Hematopoietic multipotent progenitor cell (in vitro differentiated cells): ENCODE measurements at places on chromosomes 13 and 19.

GRCh38 chr19:6324757-6325156 is 8.7 kb downstream of the ACER1 start:
- DNase-seq = no peak

- DNase-seq = no peak
Observed at GRCh38 chr19:6828698-6829633, 56.5 kb downstream of the VAV1 start.

DNA sequence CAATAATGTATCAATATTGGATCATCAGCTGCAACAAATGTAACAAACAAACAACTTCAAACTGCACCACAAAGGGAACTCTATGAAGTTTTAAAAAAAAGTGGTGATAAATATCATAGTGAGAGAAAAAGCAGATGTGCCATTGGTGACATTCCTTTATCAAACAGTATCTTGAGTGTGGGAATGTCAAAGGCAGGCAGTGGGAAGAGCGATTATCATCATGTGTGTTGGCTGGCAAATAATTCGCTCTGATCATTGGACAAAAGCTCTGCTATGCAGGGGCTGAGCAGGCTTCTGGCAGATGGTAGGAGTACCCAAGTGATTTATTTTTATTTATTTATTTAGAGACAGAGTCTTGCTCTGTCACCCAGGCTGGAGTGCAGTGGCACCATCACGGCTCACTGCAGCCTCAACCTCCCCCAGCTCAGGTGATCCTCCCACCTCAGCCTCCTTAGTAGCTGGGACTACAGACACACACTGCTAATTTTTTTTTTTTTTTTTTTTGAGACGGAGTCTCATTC is 55.9 kb upstream of the RANBP3 start:
- no peak for DNase-seq

DNA sequence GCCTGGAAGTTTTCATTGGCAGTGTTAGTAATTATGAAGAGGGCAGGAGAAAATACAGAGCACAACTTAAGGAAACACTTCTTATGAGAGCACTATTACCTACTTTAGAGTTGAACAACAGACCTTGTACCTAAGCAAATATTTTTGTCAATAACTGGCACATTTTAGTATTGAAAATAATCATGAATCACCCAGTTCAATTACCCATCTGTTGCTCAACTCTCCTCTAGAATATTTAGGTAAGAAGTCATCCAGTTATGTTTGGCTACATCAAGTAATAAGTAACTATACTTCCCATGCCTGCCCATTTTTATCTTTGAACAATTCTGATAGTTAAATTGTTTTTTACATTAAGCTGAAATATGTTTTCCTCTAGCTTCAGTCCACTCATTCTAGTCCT is 893.4 kb downstream of the DIAPH3 start:
- no peak for DNase-seq

DNA sequence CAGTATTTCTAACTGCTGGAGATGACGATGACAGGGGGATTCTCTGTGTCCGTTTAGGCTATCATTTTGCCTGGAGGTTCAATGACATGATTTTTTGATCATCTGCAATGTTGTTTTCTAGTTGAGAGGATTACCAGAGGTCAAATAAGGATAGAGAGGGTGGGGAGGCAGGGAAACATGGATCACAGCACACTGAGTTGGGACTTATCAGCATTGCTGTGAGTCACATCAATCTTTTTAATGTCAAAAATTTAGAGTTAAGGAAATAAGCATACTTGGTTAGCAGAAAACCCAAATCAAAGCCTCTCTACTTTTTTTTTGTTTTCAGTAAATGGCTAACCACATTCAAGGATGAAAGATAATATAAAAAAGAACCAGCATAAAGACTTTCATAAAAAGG is 43.0 kb upstream of the CSNK1A1L start:
- no peak for DNase-seq

DNA sequence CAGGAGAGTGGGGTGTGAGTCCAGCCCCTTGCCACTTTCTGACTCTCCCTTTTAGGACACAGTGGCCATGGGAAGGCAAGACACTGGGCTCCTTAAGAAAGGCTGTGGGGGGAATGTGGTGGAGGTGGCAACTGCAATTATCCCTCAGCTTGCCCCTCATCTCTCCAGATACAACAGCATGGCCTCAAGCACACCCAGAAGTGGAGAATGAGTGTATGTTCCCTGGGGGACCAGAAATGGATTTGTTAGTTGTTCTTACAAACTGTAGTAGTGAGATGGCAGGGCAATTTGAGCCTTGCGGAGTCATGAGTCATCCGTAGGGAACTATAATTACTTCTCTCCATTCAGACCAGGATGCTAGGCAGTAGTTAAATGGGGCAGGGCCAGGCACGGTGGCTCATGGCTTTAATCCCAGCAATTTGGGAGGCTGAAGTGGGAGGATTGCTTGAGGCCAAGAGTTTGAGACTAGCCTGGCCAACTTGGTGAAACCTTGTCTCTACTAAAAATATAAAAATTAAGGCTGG is 25.6 kb upstream of the CXCL17 start:
- no peak for DNase-seq

DNA sequence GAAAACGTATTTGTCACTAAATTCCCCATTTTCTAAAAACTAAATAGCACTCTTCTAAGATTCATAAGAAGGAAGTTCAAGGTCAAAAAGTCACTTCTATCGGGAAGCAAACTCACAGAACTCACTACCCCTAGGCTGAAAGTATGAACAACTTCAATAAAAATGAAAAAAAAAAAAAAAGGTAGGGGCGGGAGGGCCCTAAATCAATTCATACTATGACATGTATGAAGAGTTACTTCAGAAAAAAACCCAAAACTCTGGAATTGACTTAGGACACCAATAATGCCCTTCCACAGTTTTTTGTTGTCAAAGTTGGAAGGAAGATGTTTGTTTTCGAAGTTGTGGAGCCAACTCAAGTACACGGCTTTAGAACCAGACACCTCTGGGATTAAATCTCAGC is 1.1 kb downstream of the SUCLA2 start:
- DNase-seq = no peak

GRCh38 chr19:16155128-16155527 is 11.6 kb downstream of the HSH2D start:
- DNase-seq = no peak

GRCh38 chr13:25288966-25289365 is 1.7 kb upstream of the MTMR6 start:
- DNase-seq = no peak

DNA sequence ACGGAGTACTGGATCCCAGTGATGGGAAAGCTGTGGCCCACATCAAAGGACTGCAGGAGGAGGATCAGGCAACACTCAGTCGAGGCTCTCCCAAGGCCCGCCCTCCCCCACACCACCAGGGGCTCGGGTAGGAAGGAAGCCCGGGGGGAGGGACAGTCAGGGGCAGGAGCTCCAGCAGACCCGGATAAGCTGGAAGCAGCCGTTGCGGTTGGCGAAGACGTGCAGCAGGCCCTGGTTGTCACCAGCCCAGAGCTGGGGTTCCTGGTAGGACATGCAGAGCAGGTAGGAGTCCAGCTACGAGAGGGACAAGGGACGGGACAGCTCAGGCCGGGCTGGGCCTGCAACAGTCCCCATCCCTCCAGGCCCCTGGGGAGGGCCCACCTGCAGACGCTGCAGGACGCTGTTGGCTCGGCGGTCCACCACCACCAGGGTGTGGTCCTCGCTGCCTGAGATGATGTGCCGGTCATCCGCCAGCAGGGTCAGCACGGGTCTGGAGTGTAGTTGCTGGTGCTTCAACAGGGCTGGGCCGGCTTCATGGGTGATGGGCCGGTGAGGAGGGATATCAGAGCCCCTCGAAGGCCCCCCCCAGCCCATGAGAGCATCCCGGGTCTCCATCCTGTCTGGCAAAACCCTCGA is 1.9 kb downstream of the GNG14 start:
- DNase-seq = no peak

DNA sequence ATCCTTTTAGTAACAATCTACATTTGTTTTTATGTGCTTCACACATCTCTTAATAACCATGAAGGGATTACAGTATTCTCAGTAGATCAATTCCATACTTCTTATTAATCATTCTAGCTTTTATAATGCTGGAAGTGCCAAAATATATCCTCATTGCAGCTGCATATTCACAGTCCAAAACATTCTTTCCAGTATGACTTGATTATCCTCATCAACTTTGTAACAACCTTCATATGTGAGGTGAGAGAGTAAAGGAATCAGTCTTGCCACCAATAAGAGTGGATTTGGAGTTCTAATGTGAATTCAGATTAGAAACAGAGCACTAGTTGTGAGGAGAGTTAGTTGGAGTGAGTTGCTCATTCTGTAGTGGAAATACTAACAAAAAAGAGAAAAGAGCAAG is 208.0 kb upstream of the SPRY2 start:
- DNase-seq = no peak

- no peak for DNase-seq
Observed at GRCh38 chr19:38975861-38976271, 324 bp upstream of the FBXO17 start.

DNA sequence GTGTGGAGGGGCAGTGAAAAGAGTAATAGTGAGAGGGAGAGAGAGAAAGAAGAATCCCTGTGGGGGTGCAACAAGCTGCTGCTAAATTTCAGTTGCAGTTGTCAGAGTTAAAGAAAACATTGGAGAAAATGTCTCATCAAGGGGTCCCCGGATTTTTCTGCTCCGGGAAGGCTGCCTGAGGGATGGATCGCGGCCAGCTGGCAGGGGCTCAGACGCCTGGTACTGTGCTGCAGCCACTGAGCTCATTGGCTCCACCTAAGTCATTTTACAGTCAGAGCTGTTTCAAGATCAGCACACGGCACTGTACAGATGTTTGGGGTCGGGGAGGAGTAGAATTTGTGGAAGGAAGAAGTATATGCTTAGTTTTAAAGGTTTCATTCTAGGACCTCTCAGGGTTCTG is 106.2 kb downstream of the SHISA2 start:
- no peak for DNase-seq

DNA sequence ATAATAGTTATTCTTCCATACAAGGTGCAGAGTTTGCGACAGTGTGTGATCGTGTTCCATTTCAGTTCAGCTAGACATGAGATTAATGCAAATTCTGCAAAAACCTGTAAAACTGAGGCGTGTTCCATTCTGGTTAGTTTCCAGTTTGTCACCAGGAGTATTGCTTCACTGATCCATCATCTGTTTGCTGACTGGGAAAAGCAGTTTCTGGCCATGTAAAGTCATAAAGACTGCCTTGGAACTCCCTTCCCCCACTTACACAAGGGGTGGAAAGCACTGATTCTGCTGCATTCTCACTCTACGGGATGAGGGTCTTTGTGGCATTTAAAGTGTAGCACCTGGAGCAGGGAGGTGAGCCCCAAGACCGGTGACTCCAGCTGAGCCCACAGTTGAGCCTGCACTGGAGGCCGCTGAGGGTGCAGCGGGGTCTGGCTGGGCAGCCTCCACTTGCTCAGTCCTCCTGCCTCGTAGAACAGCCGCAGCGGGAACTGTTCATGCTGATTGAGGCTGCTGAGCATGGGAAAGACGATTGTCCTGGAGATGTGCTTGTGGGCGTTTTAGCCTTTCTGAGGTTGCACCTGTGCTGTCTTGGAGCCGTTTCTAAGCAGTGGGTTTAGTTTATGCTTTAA is 2.0 kb downstream of the ZNF57 start:
- no peak for DNase-seq

DNA sequence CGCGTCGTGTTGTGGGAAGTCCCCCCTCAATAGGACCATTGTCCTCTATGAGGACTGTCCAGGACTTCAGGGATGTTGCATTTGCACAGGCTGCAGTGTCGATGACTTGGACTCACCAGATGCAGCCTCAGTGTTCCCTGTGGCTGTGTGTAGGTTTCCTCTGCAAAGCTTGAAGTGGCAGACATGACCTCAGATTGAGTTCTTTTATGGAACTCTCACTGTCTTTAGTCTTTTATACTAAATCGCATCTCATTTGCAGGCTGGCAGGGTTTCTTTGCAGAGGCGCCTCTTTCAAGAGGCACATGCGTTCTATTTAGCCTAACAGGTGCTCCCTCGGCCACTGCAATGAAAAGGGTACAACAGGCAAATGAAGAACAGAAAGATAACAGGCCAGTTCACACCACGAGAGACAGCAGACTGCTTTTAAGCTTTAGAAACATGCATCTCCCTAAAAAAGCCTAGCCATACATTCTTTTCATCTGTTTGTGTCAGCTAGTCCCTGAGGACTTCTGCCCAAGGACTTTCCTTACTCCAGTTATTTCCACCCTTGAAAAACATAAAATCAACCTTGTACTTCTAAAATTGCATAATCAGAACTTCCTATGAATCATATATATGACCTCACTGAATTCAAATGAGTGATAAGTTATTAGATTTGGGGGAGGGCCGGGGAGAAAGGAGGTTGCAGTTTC is 118.4 kb downstream of the RAB20 start:
- no peak for DNase-seq

DNA sequence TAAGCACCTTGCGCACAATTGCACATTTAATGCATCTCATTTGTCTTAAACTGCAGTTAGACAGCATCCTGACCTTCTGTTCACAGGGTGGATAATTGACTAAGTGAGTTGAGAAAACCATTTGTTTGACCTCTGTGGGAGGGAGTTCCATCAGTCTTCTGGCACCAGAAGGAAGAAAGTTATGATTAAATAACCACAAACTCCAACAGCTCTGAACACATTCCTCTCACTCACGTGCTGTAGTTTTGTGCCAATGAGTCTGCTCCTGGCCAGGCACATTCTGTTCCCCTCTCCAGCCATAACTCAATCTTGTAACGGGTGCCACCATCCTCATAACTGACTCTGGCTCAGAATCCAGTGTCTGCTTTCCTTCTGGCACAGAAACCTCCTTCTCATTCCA is 817.2 kb downstream of the SLITRK1 start:
- DNase-seq = no peak

DNA sequence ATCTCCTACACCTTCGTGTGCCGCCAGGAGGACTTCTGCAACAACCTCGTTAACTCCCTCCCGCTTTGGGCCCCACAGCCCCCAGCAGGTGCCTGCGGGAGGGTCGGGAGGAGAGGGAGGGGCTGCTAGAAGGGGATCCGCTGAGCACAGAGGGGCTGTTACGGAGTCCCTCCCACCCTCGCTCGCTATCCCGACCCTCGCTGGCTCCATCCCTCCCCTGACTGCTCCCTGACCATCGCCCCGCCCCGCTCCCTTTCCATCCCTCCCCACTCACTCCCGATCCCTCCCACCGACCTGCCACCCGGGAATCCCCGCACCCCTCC is 780 bp downstream of the CD177 start:
- no peak for DNase-seq

- no peak for DNase-seq
Observed at GRCh38 chr13:26503826-26504594, 53.5 kb upstream of the WASF3 start.

GRCh38 chr19:19259741-19260140 is 13.4 kb downstream of the TM6SF2 start:
- DNase-seq = no peak

GRCh38 chr13:49110122-49110912 is 109.8 kb upstream of the MLNR start:
- DNase-seq = peak; percentile 65
